ENCODE measurements at places on chromosomes 7 and 10.

- DNase-seq, result no peak
Measured at GRCh38 chr10:100876585-100877460, 35.9 kb upstream of the SLF2 start.

DNA sequence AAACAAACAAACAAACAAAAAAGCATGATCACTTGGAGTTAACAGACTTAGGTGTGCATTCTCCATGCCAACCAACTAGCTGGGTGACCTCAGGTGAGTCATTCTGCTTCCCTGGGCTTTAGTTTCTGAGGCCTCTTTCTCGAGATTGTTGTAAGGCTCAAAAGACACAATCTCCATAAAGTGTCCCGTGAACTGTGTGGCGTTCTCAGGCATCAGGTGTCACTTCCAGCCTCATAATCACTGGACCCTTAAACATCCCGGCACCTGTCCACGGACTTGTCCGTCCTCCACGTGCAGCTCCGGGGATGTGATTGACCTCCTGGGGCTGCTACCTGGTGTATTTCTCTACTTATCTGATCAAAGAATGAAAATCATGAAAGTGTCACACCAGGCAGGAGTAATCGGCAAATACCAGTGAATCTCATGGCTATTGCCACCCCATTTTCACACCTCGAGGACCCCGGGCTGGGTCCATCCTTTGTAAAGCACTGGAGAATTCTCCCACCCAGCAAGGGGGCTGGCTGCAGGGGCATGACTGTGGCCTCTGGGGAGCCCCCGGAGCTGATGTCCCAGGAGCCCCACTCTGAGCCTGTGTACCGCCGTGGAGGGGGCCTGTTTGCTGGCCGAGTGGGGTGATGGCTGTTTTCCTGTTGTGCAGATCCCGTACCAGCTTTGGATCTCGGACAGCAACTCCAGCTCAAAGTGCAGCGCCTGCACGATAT lies 189.8 kb upstream of the SH2B2 start:
- DNase-seq, result no peak

GRCh38 chr10:116096526-116096925 lies 176.5 kb downstream of the GFRA1 start:
- DNase-seq, result no peak

DNA sequence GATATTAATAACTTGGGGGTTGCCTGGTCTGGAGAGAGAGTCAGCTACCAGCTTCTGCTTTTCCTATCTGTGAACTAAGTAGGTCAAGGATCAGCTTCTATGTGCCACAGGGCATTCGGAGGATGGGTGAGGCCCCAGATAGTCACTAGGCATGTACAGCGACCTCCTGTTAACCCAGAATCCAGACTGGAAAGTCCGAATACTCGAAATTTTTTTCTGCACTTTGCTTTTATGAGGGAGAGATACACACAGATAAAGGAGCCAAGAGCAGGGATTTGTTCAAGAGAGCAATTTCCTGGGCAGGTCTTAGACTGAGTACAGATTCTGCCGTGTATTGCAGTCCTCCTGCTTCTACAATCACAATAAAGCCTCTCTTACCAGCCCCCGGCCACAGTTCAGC lies 54.2 kb downstream of the EMX2 start:
- DNase-seq, result no peak

DNA sequence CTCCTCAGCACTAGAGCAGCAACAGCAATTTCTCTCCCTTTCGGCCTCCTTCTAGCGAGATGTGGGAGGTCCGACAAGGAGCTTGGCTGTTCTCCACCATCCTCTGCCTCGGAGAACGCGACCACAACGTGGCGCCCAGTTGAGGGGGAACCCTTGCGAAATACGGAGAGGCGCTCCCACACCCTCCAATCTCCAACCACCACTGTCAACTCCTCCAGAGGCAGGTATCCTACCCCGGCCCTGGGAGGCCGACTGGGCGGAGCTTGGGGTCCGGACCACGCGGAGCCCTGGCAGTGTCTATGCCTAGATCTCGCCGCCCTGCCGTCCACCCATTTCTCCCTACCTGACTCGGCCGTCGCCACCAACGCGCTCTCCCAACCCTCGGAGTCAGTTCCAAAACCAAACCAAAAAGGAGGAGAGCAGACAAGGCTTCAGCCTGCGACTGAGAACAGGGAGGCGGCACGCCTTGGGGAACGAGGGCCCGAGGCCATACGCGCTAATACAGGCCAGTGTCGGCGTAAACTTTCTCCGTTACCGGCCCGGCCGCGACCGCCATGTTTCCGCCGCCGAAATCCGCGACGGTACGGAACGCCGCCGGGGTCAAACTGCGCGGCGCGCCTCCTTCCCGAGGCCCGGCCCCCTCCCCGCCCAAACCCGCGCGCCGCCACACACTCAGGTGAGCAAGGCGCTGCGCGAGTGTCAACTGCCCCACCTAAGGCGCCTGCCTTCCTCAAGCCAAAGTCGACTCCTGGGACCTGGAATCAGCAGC lies at the start of gene TMEM168:
Gene TMEM168 (minus strand): TSS at position 577 of the 769 bp plus-strand sequence. CDS start 5,568 bp downstream, outside the sequence.
- DNase-seq, result peak; percentile 93

- peak; percentile 80 for DNase-seq
Measured at GRCh38 chr10:43120929-43121314, 17.3 kb upstream of the CSGALNACT2 start.

DNA sequence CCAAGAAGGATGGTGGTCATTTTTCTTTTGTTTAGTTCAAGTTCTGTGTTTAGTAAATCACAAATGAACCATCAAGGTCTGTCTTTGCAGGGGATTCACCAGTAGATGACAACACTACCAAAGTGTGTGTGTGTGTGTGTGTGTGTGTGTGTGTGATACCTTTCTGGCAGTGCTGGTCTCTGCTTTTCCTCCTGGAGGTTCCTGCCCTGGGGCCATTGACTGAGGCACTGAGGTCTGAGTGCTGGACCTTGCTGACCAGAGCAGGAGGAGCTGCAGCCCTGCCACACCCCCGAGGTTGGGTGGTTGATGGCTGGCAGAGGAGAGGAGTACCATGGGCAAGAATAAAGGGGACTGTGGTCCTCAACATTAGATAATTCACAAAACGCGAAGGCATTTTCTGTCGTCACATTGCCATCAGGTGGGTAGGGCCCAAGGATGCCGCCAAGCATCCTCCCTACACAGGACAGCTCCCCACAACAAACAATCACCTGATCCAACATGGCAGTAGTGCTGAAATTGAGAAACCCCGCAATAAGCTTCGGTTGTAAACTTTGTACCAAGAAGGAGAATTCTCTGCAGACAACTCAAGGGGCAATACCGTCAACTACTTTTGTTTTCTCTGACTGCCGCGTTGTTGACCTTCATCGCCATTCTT lies 49.5 kb upstream of the PRSS58 start:
- DNase-seq, result no peak

DNA sequence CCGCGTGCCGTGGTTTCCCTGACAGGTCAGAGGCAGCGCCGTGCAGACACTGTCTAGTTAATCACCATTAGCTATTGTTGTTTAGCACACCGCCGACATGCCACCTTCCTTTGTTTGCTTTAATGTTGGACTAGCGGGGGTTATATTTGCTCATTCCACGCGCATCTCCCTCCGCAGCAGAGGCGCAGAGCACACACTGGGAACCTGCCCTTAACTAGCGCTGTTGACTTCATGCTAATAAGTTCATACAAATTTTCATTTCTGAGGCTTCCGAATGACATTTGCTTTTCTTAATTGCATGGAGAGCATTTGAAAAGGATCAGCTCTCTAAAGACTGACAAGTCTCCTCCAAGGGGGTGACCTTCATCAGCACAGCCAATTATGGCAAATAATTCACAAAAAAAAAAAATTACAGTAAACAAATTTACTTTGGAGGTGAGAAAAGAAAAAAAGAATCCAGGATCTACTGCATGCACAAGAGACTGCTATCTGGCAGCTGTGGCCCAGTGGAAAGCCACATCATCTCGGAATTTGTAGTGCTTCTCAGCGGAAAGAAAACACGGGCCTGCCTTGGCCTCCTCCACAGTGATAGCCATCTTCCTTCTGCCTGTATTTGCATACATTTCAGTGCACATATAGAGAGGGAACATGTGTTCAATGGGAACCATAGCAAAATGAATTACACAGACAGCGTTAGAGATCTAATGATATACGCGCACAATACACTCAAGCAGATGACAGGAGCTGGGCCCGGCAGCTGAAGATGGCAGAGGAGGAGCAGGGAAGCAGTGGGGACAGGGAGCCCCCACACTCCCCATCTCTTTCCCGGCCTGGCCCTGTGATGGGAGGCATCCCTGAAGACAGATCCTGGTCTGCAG lies 94.2 kb downstream of the EBF3 start:
- DNase-seq, result no peak

GRCh38 chr10:102770108-102770482 lies 26.3 kb downstream of the WBP1L start:
- DNase-seq, result no peak

GRCh38 chr7:28351450-28351849 lies 60.9 kb upstream of the CREB5 start:
- no peak for DNase-seq

DNA sequence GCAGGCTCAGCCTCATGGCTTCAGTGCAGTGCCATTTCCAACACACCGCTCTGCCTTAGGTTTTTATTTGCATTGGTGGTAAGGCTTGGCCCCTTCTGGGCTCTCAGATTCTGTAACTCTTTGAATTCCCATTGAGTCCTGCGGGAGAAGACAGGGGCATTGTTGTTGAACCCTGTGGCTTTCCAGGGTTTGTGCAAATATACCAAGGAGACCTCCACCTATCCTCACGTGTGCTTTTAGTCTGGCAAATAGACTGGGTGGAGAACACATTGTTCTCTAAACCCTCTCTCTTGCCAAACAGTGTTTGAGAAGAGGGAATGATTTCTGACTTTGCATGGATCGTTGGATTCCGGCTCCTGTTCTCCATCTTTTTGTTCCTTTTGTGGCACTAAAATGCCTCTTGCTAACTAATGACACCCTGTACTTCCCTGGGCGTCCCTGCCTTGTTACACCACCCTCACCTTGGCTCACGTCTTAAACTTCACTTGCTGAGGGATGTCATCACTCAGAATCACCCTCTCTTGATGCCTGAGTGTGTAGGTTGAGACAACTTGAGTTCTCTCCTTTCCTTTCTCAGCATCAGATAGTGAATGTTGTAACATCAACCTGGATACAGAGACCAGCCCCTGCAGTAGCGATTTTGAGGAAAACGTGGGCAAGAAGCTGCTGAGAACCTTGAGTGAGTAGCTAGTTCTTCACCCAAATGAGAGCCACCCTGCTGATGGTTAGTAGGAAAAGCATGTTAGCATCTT lies 40.5 kb downstream of the GOT1 start:
- no peak for DNase-seq

DNA sequence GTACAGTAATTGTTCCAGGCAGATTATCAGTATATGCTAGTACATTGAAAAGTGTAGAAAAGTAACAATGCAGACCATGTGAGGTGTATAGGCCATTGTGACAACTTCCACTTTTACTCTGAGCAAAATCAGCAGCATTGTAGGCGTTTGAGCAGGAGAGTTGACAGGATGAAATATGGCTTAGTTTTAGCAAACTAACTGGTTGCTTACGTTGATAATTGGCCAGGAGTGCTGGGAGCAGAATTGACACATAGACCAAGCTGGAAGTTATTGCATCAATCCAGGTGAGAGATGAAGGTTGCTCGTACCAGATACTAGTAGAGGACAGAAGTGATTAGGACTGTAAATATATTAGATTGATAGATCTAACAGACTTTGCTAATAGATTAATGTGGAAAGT lies 46.0 kb downstream of the LCOR start:
- no peak for DNase-seq

- no peak for DNase-seq
Measured at GRCh38 chr10:48604991-48605508, at the start of gene ARHGAP22. TSS of gene ARHGAP22 (minus strand) at chr10:48605073. CDS start at chr10:48604796, 277 bp downstream.

DNA sequence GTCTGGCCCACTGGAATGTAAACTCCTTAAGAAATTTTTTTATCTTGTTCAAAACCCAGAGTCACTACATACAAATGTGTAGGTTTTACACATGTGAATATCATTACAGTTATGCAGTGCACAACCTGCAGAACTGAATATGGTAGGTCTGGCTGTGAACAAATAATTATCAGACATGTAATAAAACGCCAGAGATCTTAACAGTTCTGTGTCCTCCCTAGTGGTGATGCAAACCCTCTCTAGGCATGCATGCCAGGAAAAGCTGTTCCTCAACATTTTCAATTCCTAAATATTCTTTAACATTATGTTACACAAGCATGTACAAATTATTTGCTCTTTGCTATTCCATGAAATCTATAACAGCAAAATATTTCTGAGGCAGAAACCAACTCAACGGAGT lies 124.6 kb downstream of the IMMP2L start:
- no peak for DNase-seq

GRCh38 chr7:119545118-119545517 lies 727.9 kb upstream of the KCND2 start:
- no peak for DNase-seq

All from activated CD8-positive, alpha-beta memory T cell treated with anti-CD3 and anti-CD28 coated beads, Interleukin-2, amount 50 U/mL, for 48 hours (primary cell).